ENCODE measurements at places on chromosomes 16 and 17.
A peak's percentile ranks its signal among the peaks of the same experiment; 100 is the strongest.

- no peak for DNase-seq
Measured at GRCh38 chr17:31269578-31269983, 27.5 kb downstream of the OMG start.

DNA sequence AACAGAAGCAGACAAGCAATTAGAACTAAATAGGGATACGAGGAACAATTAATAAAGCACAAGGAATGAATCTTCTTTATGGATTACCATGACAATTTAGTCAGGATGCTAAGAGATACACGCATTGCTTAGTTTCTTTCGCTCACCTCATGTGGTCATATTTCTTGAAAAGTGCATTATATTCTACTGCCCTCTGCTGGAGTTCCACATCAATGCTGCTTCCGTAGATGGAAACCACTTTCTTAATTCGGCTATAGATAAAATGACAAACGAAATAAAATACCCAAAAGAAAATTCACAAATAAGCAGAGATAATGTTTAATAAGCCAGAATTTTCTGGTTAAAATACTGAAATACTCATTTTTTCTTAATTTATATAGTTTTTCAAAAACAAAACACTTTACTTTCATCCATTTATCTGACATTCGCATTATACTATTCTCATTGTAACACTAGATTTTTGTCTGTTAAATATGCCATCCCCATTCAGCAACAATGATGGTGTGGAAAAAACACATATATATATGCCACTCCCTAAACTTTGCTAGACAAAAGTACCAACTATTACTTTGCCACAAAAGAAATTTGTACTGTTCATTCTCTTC lies 22.0 kb upstream of the PHLPP2 start:
- peak; percentile 63 for DNase-seq

DNA sequence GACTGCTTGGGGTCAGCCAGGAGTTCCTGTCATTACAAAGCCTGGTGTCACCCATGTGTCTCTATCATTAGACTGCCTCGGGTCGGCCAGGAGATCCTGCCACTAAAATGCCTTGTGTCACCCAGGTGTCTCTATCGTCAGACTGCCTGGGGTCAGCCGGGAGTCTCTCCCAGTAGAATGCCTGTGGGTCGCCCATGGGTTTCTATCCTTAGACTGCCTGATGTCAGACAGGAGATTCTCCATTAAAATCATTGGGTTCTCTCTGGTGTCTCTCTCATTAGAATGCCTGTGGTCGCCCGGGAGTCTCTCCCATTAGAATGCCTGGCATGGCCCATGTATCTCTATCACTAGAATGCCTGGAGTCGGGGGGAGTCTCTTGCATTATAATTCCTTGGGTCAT lies 2231.0 kb downstream of the TP53TG3F start:
- DNase-seq = no peak

DNA sequence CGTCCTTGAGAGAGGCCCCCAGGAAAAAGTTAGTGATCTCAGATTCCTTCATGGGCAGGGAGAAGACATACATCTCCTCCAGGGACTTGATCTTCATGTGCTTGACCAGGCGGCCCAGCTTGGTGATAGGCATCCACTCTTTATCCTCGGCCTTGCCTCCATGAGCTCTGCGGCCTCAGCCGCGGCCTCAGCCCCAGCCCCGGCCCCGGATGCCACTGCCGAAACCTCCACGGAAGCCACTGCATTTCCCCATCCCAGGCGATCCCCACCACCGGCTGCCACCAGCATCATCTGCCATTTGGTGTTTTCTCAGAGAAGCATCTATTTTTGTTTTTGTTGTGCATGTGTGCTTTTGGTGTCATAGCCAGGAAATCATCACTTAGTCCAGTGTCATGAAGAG lies 16.7 kb upstream of the DHRS11 start:
- no peak for DNase-seq

DNA sequence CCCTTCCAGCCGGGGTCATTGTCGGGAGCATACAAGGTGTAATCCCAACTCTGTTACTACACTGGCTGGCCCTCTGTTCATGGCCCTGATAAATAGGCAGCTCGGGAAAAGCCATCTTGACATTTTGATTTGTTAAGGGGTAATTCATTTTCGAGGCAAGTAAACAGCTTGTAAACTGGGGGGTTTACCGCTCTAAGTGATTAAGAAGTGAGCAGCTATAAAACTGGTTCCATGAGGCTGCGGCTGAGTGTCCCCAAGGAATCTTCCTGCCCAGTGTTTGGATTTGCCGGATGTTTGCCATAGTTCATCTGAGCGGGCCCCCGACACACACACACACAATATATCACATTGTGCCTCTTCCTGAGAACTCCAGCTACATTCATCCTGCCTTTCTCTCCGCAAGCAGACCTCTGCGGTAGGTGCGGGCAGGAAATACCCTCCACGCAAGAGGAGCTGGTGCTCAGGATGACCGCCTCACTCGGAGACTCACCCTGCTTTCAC lies 92.2 kb downstream of the SOCS1 start:
- no peak for DNase-seq

DNA sequence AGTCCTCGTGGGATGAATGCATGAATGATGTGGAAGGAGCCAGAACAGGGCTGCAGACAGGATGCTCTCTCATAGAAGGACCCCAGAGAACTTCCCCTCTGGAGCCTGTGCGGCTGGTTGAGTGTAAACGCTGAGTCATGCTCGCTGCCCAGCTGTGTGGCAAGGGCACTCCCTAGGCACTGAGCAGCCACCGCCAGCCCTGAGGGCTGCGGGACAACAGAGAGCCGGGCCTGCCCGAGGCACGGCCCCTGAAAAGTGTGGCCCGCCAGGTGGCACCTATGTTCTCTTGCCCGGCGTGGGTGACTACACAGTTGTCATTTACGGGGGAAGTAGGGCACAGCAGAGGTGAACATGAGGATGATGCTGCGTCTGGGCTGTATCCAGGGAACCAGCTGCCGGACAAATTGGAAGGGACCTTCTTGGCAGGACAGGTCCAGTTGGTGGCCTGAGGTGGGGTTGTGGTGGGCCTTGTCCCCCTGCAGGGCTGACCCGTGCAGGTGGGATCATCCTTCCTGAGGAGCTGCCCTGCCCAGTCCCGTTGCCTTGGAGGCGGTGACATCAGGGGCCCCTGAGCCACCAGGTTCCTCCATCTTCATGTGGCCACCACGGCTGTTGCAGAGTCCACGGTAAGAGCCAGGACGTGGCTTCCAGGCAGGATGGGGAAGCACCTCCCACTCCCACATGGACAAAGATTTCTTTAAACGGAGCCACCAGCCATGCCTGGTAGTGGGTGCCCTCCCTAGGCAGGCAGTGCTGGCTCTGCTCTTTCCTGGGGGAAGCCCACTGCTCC lies 94.8 kb upstream of the CBX4 start:
- no peak for DNase-seq
